ENCODE measurements at places on chromosomes 6 and 20. TPM values are rescaled to one million over a fixed set of nuclear protein-coding genes. Genes with fewer than 3 reads are reported as not detected.
A peak's percentile ranks its signal among the peaks of the same experiment; 100 is the strongest.

MUC22 gene
- 4.3 TPM for polyA plus RNA-seq

DNA sequence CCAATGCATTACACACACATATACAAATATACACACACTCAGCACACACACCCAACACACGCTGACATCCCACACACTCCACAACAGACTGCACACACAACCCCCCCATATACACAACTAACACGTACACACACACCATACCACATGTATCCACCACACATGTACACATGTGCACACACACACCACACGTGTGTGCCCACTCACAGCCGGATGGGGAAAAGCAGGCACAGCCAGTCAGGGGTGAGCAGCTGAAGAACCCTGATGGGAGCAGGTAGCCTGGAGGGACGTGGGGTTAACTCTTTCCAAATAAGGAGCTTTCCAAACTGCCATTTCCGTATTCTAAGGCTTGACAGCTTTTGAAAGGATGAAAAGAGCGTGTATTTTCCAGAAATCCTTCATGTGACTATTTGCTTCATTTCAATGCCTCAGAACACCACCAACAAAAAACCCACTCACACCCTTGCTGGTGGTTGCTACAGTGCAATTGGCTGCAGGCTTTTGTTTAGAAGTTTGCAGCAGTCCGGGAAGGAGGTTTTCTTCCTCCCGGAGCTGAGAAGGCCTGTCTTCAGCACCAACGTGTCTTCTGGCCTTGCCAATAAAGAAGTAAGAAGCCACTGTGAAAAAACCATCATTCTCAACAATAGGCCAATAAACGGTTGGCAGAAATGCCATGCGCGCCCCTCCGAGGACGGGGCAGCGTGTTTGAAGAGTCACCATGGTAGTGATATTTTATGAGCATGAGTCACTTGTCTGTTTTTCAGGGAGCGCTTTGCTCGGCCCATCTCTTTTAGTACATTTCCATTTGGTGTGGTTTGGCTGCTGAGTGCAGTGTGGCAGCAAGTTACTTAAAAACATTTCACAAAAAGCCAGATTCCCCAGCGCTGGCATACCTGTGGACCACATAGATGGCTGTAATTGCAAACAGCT is 131.3 kb upstream of the GMDS start:
- no peak for DNase-seq

- DNase-seq = no peak
These were observed 29.9 kb downstream of the TBC1D7 start for GRCh38 chr6:13298446-13298845.

- DNase-seq = no peak
These were observed 92.2 kb downstream of the UST start for GRCh38 chr6:148839044-148839443.

SCRT2 gene
- not detected for polyA plus RNA-seq

- DNase-seq = no peak
These were observed 102.6 kb upstream of the TNFAIP3 start for GRCh38 chr6:137764464-137764863.

VGLL2 gene
- 109 TPM for polyA plus RNA-seq

DNA sequence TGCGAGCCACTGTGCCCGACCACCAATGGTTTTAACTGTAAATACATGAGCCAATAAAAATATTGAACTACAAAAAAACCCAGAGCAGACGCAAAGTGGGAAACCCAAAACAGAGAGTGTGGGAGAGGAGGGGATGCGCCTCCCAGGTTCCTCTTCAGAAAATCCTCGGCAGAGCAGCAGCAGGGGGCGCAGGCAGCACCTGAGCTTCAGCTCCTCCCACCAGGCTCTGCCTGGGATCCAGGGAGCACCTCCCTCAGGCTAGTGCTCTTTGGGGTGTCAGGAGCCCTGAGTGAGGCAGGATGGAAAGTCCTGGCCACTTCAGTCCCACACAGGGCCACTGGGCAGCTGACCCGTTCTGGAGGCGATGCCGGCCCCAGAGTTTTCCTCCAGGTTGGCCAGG is 536.9 kb upstream of the CDH4 start:
- DNase-seq = no peak

ETV7 gene
- polyA plus RNA-seq = 0.18 TPM

GRCh38 chr20:48349656-48350055 is 478.1 kb downstream of the PREX1 start:
- no peak for DNase-seq

- no peak for DNase-seq
These were observed 75.2 kb upstream of the SMIM28 start for GRCh38 chr6:138302554-138302953.

- no peak for DNase-seq
These were observed 16.9 kb downstream of the SRC start for GRCh38 chr20:37362821-37363220.

GRCh38 chr6:140546640-140547039 is 1172.2 kb upstream of the CITED2 start:
- no peak for DNase-seq

GJA1 gene
- 62.9 TPM for polyA plus RNA-seq

DNA sequence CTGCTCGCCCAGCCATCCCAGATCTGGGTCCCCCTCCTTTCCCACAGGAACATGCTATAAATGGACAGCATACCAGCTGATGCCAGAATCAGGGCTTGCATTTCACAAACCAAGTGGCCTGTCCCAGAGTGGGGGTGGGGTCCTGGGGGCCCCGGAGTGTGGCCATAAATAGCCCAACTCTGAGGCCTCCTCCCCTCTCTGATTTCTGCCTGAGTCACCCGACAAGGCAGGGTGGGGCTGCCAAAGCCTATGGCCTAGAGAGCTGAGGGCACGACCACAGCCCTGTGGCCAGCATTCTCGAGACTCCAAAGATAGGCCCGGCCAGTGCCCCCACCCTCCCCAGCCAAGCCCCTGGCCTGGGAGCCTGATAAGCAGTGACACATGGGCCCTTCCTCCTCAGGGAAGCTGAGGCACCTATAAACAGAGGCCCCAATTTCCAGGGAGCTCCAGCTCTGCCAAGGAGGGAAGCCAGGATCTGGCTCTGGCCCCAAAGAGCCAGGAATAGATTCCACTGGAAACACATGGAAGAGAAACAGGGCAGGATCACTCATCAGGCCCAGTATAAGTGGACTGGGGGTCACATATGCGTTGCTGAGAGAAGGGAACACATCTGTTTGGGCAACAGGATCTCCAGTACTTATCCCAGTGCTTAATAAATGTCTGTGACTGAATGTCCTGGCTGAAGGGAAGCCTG is 20.3 kb downstream of the SNTA1 start:
- no peak for DNase-seq

DNA sequence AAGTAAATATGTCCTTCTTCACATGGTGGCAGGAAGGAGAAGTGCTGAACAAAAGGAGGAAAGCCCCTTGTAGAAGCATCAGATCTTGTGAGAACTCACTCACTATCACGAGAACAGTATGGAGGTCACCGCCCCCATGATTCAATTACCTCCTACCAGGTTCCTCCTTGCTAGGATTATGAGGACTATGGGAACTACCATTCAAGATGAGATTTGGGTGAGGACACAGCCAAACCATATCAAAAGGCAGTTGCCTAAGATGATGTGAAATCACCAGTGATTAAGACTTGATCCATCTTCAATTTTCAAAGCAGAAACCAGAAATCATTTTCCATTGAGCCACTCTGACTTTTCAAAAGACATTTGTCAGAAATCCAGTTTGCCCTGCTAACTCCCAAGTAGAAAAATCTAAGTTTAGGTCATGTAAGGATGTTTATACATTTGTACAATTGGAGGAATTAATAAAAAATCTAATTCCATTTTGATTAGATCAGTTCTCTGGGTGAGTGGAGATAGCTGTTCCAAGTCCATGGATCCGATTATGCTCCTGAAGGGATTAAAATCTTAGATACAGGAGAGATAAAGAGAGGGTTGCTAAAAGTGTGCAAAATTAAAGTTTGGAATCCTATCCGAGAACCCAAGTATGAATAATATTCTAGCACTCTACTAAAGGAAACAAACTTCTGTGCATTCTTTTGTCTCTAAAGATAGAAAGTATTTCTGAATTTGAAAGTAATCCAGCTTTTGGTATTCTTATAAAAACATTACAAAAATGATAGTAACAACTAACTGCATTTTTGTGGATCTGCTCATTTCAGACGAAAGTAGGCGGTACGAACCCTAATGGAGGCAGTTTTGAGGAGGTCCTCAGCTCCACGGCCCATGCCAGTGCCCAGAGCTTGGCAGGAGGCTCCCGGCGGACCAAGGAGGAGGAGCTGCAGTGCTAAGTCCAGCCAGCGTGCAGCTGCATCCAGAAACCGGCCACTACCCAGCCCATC is 39.5 kb downstream of the HDDC2 start:
- no peak for DNase-seq

DNA sequence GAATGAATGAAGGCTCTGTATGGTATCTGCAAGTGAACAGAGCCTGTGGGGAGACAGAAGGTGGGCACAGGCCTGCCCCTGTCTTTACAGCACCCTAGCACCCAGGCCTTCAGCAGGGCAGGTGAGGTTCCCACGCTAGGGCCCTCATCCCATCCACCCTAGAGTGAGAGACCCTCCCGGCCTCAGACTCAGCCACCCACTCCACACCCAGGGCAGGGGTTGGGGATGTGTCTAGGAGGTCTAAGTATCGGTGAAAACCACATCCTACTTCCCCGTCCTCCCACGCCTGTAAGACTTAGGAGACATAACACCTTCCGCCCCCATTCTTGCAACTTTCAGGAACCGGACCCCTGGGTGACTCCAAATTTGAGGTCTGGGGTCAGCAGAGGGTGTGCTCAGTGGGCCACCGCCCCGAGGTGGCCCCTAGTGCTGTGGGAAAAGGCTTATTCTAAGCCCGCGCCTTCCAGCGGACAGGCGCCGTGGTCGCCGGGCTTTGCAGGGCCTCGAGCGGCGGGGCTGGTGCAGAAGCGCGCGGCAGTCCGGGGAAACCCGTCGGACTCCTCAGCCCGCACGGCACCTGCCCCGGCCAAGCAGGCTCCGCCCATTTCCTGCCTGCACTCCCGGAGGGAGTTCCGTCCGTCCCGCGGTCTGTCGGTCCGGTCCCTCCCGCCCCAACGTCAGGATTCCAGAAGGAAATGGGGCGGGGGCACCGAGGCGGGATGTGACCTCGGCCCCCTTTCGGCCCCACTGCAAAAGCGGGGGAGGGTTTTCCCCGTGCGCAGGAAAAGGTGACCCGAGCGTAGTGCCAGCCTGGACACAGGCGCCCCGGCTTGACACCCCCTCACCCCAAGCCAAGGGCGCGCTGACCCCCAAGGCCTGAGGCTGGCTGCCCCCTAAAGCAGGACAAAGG is 868 bp downstream of the SAMD10 start:
- DNase-seq = no peak

DNA sequence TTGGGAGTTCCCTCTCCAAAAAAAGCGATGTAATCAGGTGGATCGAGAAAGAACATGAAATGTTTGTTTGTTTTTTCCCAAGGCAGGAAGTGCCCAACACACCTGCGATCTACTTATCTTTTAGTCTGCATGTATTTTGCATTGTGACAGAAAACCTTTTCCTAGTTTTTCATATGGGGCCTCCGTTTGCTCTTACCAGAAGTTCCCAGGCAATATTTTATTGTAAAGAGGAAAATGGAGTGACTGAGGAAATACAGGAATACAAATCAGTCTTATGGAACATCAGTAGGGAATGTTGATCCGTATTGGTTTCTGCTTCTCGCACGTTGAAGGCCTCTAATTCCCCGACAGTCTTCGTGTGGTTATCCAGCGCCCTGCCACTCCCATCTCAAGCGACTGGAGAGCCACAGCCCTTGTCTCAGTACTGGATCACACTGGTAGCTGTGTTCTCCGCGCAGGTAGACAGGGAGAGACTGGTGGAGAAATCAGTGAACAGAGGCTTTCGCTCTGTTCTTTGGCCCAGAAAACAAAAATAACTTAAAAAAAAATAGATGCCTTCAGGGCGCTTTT is 107.4 kb downstream of the TRIM27 start:
- no peak for DNase-seq

GRCh38 chr20:38202153-38202981 is 37.3 kb upstream of the TGM2 start:
- no peak for DNase-seq

- no peak for DNase-seq
These were observed 261.1 kb downstream of the ADGRG6 start for GRCh38 chr6:142562865-142563264.

- no peak for DNase-seq
These were observed 434.2 kb downstream of the NKAIN2 start for GRCh38 chr6:124237911-124238310.

DNA sequence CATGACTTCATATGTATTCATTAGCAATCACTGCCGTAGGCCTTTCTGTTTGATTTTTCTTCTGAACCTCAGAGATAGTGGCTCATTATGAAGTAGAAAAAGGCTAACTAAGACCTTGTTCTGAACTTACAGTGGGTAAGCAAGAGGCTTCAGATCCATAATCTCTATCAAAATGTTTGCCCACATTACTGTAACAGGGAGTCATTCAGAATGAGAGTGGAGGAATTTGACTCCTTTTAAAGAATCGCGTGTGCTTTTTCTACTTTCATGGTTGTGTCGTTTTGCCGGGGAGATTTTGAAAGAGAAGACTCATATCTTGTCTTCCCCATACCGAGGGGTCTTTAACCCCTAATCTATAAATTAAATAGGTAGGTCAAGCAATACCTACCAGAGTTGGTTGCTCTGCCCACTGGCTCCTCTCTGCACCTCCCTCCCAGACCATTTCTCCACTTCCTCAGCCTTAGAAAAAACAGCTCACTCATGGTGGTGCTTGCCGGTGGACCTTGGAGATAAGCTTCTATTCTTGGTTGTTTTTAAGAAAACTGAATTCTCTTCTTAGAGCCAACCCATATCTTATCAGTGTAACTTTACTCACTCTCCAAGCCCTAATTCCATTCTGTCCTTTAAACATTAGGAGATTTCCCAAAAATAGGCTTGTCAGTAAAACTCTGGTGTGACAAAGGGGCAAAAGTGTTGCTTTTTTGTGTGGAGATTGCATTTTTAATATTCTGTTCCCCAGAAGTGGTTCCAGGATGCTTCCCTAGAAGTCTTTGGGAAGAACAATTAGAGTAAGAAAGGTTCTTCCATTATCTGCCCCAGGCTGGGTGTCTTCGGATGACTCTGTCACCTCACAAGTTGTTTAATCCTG is 56.6 kb downstream of the E2F3 start:
- no peak for DNase-seq

SNAP25 gene
- 8.1 TPM for polyA plus RNA-seq

DNA sequence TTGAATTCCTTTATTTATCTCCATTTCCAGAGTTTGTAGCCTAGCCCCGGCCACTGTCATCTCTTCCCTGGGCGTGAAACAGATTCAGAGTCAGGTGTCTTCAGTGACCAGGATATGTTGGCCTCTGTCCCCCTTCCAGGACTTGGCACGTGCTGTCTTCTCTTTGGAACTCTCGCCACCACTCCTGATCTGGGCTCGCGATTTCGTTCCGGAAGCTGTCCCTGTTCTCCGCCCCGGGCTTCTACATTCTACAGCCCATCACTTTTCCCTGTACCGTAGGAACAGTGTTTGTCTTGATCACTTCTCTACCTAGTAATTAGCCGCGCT is 739 bp downstream of the GSS start:
- DNase-seq = no peak

MTHFD1L gene
- 28.2 TPM for polyA plus RNA-seq

GRCh38 chr6:135985471-135985870 is 134.0 kb downstream of the PDE7B start:
- no peak for DNase-seq

CLPSL2 gene
- not detected for polyA plus RNA-seq

GRCh38 chr20:35091816-35092523 is 637 bp downstream of the TRPC4AP start:
- peak; percentile 69 for DNase-seq

- no peak for DNase-seq
These were observed 52.9 kb upstream of the GPR31 start for GRCh38 chr6:167210375-167211294.

HUS1B gene
- polyA plus RNA-seq = not detected

NDRG3 gene
- 15.4 TPM for polyA plus RNA-seq
